GM23248 (cell line): ENCODE measurements at places on chromosomes 16 and 17. TPM values are rescaled to one million over a fixed set of nuclear protein-coding genes. Genes with fewer than 3 reads are reported as not detected.

- peak; percentile 43 for DNase-seq
Measured at GRCh38 chr16:19284207-19284606, 1.3 kb upstream of the CLEC19A start.

GRCh38 chr16:76959166-76959565 lies 231.8 kb upstream of the MON1B start:
- no peak for DNase-seq

DNA sequence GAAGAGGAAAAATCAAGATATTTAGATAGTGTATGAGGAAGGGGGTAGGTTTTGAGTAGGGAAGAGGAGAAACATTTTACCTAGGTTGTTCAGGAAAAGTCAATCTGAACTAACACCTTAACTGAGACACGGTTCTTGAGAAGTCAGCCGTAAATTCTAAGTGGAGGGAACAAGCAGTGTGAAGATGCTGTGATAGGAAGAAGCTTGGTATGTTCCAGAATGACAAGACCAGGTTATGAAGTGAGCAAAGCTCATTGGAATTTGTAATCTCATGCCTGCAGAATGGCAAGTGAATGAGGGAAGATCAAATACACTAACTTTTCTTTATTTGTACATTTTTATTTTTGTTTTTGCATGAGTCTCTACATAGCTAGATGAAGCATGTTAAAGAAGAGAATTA lies 307.6 kb downstream of the ZFHX3 start:
- peak; percentile 7 for DNase-seq

DNA sequence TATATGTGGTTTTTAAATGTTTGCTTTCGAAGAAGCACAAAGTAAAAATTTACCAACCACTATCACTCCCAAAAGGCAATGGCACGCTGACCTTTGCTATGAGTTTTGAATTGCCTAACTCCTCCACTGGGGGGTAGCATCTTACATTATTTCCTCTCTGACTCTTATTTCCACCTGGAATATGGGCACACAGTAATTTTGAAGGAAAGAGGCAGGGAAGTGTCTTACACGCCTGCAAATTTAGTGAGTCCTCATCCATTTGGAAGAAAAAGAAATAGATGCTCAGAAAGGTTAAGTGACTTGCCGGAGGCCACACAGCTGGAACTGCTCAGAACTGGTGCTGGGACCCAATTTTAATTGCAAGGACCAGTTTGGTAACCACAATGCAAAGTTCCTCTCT lies 29.9 kb upstream of the IRX6 start:
- DNase-seq: no peak

GRCh38 chr17:3683054-3683511 lies 12.9 kb downstream of the P2RX5 start:
- DNase-seq: peak; percentile 56

GRCh38 chr17:39920218-39921210 lies 2.1 kb upstream of the GSDMB start:
- DNase-seq: no peak

DNA sequence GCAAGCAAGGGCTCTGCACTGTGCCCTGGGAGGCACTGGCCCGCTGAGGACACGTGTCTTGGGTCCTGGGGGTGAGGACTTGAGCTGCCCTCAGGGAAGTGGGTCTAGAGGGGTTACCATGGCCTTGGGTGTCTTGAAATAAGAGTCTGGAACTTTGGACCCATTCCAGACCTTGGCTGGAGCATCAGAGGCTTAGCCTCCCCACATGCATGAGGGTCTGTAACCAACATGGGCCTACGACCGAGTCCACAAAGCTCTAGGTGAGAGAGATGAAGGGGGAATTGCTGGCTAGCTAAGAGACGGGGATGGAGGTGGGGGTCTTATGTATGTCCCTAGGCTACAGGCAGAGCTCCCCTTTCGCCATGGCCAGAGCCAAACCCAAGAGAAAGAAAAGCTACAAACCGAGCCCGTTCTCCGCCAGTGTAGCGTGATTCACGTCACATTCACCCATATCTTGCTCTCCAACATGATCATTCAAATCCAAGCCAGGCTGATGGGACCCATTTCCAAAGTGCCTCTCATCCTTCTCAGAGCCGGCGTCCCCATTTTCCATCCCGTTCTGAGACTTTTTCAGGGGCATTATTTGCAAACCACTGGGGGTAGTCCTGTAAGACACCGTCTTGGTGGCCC lies 120.1 kb downstream of the CDYL2 start:
- no peak for DNase-seq

- DNase-seq: no peak
Measured at GRCh38 chr16:26605626-26606271, 461.0 kb upstream of the C16orf82 start.

GRCh38 chr17:64491034-64491860 lies 5.6 kb downstream of the POLG2 start:
- DNase-seq: peak; percentile 63

DNA sequence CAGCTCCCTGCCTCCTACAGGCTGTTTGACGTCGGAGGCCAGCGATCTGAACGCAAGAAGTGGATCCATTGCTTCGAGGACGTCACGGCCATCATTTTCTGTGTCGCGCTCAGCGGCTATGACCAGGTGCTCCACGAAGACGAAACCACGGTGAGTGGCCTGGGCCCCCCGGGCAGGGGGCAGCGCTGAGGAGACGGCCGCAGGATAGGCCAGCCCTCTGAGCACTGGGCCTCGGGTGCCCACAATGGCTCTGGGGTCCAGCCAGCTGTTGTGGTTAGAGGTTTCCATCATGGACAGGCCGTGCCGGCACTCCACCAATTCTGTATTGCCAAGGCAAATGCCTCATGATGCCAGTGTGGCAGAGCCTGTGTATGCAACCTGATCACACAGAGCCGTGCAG lies 88.6 kb downstream of the AMFR start:
- DNase-seq: no peak

DNA sequence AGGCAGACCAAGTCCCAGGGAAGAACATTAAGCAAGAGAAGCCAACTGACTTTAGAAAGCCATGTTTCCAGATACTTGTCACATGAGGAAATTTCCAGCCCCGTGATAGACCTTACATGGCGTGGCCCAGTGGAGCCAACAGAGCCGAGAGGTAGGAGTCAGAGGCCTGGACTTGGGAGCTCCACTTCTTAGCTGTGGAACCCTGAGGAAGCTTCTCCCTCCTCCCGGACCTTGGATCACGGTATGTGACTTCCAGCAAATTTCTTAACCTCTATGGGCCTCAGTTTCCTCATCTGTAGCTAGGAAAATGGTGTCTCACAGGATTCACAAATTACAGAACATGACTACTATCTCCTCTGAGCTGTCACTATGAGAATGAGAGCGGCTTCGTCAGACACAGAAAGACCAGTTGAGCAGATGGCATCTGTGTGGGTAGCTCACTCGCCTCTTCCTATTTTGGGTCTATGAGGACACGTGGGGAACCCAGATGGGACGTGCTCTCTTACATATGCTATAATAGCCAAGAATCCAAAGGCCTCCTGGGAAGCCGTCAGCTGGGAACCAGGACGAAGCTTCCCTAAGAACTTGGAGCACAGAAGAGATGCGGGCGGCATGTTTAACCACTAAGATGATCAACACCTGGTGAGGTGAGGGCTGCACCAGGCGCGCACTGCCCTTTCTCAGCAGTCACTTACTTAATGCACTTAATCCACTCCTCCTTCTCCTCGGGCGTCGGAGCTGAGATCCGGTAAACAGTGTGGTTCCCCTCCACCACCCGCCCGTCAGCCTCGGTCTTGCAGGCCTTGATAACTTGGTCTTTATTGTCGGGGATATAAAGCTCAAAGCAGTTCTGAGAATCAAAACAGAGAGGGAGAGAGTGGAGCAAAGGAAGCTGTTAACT lies 102.3 kb downstream of the CYTH1 start:
- DNase-seq: no peak

DNA sequence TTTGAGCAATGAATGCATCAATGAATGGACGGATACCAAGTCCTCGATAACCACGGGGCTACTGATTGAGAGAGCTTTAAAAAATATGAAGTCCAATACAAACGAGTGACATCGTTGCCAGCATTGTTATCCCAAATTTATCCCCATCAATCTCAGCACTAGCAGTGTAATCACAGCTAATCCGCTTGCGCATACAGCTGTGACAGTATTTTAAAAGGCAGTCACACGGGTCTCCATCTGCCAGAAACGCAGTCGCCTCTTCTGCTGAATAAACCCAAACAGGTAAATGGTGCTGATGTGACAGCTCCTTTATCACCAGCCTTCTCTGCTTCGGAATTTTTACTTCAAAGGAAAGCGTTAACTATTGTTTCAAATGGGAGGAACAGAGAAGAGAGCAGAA lies 311.1 kb downstream of the XYLT1 start:
- DNase-seq: no peak

DNA sequence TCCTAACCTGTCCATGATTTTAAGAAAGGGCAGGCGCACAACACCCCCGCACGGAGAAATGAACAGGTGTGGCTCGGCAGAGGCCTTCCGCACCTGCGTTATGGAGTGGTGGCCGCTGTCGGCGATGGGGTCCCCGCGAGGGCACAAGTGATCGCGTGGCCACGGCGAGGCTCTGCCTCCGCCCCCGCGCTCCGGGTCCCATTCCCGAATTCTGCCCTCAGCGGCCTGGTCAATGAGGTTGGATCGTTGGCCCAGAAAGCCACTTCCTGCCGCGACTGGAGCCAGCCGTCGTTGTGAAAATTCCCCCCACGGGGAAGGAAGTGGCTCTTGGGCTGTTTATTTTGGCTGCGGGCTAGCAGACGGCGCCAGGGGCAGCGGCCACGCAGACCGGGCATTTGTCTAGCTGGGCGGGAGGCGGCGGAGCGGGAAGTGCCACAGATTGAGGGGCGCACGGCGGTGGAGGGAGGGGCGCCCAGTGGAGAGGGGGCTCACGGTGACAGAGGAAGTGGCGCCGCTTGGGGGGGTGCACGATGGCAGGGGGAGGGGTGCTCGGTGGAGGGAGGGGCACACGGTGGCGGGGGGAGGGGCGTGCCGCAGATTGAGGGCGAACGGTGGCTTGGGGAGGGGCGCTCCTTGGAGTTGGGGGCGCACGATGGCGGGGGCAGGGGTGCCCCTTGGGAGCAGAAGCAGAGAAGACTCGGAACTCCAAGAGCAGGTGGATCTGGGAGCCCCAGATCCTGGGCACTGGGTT lies 25.0 kb downstream of the MRC2 start:
- DNase-seq: peak; percentile 91

DNA sequence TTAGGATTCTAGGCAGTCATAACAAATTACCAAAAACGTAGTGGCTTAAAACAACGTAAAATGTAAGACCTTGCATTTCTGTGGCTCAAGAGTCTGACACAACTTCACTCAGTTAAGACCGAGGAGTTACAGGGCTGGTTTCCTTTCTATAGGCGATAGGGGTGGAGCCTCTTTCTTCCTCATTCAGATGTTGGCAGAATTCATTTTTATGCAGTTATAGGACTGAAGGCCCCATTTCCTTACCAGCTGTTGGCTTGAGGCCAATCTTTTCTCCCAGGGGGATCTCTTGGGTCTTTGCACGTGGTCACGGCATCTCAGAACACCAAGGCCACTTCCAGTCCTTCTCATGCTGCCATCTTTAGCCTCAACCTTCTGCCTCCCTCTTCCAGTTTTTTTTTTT lies 145.2 kb downstream of the KCNJ2 start:
- DNase-seq: no peak

- peak; percentile 37 for DNase-seq
Measured at GRCh38 chr17:77470800-77471733, 330.3 kb downstream of the SEC14L1 start.

DNA sequence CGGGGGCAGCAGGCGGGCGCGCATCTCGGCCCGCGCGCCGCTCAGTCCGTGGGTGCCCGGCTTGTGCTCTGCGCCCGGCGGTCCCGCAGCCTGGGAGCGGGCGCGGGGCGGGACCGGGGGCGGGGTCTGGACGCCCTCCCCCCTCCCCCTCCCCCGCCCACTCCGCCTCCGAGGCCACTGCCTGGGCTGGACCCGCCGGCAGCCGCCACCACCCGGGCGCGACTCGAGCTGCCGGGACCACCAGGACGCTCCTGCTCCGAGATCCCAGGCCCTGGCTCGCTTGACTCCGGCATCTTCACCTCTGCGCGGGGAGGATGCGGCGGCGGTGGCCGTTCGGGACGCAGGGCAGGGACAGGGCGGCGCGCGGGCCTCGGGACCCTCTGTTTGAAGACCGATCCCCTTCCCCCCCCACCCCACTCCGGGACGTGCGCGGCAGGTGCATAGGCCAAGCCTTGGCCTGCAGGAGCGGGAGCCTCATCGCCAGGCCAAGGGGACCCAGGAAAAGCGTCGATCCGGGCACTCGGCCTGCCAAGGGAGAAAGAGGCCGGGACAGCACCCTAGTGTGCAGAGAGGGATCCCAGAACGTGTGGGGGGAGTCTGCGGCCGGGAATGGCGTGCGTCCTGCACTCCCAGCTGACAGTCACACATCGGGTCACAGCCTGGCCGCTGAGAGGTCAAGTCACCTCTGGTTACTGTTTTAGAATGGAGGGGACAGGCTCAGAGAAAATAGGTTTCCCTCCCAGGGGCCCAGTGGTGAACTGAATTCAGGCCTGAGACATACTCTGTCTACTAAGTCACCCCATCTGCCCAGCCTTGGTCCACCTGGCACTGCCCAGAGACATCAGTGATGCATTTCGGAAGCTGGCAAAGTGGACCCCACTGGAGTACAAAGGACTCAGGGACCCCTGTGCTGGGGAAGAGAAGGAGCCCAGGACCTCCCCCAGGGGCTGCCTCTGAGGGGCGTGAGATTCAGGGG lies at the start of gene HS3ST6:
TSS of gene HS3ST6 (minus strand) at position 65 of the 976 bp plus-strand sequence. CDS start 92 bp downstream, outside the sequence.
- no peak for DNase-seq

- DNase-seq: no peak
Measured at GRCh38 chr17:46099865-46100264, 93.4 kb downstream of the KANSL1 start.

DNA sequence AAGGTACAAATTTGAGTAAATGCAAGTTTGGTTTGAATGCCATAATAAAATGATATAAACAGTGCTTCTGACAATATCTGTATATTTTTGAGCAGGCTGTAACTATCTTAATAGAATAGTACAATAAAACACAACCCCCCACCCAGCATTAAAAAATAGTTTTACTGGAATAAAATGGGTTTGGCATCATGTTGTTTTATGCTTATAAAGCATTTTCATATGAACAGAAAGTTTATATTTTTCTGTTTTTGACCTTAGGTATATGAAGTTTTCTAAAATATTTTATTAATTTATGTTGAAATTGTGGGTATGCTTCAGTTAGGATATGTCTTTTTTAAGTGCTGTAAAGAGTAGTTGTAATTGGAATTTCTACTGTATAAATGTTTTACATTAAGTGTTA lies 57.2 kb upstream of the RHBDL3 start:
- no peak for DNase-seq

- peak; percentile 52 for DNase-seq
Measured at GRCh38 chr16:24568392-24568791, 29.0 kb downstream of the RBBP6 start.

Gene GRB7
- 0.25 TPM in 1 of 2 replicates, not detected in the other for total RNA-seq

Gene HEXIM2
- total RNA-seq: 2.0 and 4.8 TPM in 2 replicates

Gene FOXJ1
- not detected in 2 replicates for total RNA-seq

Gene ZP2
- total RNA-seq: not detected in 2 replicates

Gene CSH2
- total RNA-seq: not detected in 2 replicates

Gene GLOD4
- total RNA-seq: 76.3 and 85.7 TPM in 2 replicates

Gene RNF222
- total RNA-seq: not detected in 2 replicates

Gene HGS
- 161 and 166 TPM in 2 replicates for total RNA-seq

Gene RGS9
- total RNA-seq: 0.43 TPM in 1 of 2 replicates, not detected in the other

Gene SMCR8
- total RNA-seq: 10.5 and 15.0 TPM in 2 replicates
